ENCODE measurements at places on chromosomes 16 and 17.

GRCh38 chr16:69918241-69918640 lies 32.9 kb upstream of the CLEC18A start:
- no peak for DNase-seq

GRCh38 chr16:66569131-66569530 lies 2.9 kb downstream of the CMTM1 start:
- no peak for DNase-seq

- no peak for DNase-seq
Measured at GRCh38 chr17:61205931-61206330, 193.7 kb upstream of the TBX2 start.

- DNase-seq: no peak
Measured at GRCh38 chr17:80361495-80362220, 53.3 kb upstream of the ENDOV start.

- DNase-seq: no peak
Measured at GRCh38 chr17:70071127-70071526, 3.9 kb upstream of the KCNJ16 start.

GRCh38 chr17:39173526-39174274 lies 7.7 kb upstream of the ARL5C start:
- no peak for DNase-seq

- no peak for DNase-seq
Measured at GRCh38 chr16:85457366-85457765, 155.8 kb upstream of the GSE1 start.

DNA sequence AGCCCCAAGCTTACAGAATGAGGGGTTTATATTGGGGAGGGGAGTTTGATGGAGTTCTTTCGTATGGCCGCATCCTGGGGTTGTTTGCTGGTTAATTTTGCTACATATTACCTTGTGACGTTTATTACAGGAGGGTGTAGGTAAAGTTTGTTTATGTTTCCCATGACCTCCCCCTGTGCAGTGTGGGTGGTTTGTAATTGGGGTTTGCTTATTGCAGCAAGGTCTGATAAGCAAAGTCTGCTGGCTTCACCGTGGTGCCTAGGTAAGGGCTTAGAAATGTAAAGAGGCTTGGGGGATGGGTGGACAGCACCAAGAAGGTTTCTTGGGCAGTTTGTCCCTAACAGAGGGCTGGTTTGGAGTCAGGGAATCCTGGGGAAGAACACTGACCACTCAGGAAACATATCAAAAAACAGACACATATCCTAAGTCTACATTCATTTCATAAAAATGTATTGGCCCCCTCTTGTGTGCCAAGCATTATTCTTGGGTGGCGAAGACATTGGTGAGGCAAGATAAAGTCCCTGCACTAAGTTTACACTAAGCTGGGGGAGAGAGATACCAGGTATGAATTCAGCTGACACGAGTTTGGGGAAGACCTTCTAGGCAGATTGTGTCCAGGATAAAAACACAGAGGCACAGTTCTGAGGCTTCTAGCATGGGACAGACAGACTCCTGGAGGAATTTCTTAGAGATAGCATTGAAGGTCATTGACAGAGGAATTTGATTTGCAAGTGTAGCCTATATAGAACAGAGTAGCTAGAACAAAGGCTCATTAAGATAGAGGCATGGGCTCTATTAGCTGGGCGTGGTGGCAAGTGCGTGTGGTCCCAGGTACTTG lies 9.5 kb downstream of the ZNF764 start:
- no peak for DNase-seq

GRCh38 chr16:27867122-27868110 lies 196.1 kb downstream of the GSG1L start:
- DNase-seq: peak; percentile 3

DNA sequence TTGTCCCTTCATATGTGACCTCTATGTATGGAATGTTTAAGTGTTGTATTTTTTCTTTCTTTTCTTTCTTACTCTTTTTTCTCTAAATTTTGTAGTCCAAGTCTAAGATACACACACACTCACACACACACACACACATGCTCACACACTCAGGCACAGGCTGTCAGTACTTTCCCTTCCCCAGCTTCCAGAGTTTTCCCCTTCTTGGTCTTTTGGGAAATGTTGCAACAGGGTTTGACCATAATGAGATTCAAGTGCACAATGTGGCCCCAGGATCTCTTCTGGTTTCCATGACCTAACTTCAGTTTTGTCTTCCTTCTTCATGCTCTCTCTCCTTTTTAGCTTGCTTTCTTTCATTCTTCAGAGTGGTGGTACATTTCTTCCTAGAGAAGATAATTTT lies 289.8 kb upstream of the FOXF1 start:
- DNase-seq: no peak

- DNase-seq: no peak
Measured at GRCh38 chr17:70468661-70469060, 299.3 kb downstream of the KCNJ2 start.

- DNase-seq: no peak
Measured at GRCh38 chr17:77555741-77556291, 402.7 kb upstream of the TNRC6C start.

GRCh38 chr17:28345419-28346198 lies 10.0 kb downstream of the TNFAIP1 start:
- DNase-seq: no peak

DNA sequence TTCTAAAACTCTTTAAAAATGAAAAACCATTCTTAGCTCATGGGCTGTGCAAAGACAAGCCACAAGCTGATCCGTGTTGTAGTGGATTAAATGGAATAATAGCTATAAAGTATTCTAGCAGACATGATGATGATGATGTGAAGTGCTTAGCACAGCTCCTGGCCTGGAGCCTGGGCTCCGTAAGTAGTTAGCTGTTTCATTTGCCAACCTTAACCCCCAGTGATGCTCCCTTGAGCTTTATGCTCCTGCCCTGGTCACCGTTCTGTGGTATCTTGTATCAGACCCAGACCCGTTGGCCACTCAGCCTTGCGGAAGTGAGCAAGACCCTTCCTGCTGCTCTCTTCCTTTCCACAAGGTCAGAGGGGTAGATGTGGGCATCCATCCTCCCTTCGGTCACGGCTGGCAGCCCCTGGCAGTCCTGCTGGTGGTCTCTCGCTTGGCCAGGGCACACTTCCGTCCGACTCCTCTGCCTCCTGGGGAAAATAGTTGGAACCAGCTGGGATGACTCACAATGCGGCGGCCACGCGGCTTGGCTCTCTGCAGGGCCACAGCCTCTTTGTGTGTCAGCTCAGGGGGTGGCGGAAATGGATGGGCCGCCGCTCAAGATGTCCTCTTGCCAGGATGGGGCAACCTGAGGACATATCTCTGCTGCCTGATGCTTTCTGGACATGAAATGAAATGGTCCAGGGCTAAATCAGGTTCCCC lies 79.1 kb downstream of the GPR139 start:
- no peak for DNase-seq

DNA sequence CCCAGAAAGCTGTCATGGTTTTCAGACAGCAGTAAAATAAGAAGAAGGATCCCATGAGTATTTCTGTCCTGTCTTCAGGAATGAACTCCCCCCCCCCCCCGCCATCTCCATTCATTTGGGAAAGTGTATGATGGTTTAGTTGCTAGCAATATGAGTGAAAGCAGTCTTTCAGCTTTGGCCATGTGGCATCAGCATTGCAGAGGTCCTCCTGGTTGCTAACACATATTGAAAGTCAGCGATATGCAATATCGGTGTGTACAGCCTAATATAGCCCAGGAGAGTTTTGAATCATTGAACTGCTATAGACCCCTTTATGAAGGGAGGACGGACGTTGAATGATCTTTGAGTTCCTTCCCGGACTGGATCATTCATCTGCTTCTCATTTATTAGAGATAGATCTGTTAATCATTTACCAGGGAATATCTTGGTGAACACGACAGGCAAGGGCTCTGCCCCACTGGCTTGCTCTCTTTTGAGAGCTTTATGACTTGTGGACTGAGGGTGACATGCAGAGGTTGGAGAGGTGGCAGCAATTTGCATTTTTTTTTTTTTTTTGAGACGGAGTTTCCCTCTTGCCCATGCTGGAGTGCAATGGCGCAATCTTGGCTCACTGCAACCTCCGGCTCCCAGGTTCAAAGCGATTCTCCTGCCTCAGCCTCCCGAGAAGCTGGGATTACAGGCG lies 25.2 kb downstream of the DEF8 start:
- no peak for DNase-seq

- no peak for DNase-seq
Measured at GRCh38 chr16:56615353-56615752, 7.0 kb downstream of the MT2A start.

DNA sequence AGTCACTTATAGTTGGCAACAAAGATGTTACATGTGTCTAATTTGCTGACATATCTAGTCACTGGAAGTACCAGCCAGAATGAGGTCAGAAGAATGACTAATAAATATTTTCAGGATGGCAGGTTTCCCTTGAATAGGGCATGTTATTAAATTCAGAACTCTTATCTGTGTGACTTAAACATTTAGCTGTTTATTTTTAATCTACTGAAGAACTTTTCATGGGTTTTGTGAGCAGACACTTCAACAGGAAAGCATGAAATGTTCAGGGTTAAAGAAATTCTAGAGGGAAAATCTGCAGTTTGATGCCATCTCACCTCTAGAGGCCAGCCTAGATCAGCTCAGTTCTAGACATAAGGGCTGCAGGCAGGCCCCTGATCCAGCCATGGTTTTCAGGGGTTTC lies 13.2 kb downstream of the JPT2 start:
- no peak for DNase-seq

DNA sequence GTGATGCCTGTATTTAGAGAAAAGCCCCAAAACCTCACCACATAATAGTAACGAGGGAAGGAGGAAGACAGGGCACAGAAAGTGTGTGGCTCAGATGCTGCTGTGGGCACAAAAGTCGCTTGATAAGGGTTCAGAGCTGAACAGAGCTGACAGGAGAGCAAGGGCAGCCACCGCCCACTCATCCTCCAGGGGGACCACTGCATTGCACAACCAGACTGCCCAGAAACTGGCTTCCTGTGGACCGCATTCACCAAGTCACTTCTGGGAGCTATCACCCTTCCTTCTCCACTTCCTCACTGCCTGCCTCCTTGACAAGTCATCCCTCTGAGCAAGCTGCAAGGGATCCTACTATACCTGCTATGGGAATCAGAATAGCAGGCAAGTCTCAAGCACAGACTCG lies 512.4 kb upstream of the CDH11 start:
- no peak for DNase-seq

- DNase-seq: no peak
Measured at GRCh38 chr17:17380145-17380925, 77.2 kb downstream of the NT5M start.

DNA sequence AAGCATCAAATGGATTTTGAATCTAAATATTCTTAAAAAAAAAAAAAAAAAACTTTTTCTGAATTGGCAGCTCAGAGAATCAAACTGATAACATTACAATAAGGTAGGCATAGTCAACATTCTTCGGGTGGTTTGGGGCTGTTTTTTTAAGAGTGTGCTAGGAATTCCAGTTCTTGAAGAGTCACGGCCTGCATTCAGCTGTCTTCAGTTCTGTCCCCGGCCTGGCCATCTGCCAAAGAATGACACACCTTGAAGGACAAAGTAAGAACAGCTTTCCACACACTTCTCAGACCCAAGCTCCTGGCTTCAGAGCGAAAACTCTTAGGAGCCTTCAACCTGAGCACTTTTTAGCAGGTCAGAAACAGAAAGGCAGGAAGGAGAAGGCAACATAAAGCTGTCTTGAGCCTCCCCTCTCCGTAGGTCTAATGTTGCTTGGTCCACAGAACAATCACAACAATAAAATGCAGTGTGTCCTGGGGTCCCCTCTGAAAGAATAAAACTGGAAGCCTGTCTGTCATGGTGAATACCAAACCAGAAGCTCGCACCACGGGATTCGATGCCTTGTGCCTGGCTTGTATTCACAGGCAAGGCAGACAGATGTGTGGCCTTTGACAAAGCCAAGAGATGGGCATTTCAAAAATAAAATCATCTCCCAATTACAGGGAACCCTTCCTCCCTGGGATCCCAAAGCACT lies 524.4 kb upstream of the ZFHX3 start:
- DNase-seq: no peak

- no peak for DNase-seq
Measured at GRCh38 chr16:66097751-66098150, 268.7 kb upstream of the CDH5 start.

DNA sequence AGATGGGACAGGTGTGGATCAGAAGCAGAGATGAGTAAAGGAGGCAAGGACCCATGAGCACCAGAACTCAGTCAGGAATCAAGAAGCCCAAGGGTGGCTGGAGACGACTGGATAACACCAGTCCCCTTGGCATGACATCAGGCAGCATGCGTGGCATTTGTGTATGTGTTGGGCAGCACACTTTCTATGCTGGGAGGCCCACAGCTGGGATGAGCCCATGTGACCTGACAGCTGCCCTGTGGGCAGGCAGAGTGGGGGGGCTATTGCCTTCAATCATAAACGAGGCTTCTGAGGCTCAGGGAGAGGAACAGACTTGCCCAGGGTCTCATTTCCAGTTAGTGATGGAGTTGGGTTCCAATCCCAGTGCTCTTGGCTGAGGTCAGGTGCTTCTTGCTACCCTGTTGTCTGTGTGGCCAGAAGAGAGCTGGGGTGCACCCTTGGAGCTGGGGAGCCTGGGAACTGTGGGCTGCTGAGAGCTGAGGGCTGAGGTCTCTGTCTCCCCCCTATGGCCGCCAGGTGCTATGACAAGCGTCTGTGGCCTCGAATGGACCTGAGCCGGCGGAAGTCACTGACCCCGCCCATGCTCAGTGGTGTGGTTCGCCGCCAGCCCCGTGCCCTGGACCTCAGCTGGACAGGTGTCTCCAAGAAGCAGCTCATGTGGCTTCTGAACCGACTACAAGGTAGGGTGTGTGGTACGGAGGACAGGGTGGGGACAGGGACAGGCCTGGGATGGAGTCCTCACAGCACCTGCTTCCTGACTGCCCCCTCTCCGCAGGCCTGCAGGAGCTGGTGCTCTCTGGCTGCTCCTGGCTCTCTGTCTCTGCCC lies 7.1 kb upstream of the ORAI3 start:
- no peak for DNase-seq

- DNase-seq: no peak
Measured at GRCh38 chr17:29734640-29735039, 111.9 kb upstream of the CORO6 start.

- DNase-seq: no peak
Measured at GRCh38 chr17:75619506-75620431, 13.5 kb upstream of the SMIM5 start.

- no peak for DNase-seq
Measured at GRCh38 chr17:35127751-35128514, 6.5 kb downstream of the FNDC8 start.

- no peak for DNase-seq
Measured at GRCh38 chr16:51416926-51417325, 265.9 kb upstream of the SALL1 start.

DNA sequence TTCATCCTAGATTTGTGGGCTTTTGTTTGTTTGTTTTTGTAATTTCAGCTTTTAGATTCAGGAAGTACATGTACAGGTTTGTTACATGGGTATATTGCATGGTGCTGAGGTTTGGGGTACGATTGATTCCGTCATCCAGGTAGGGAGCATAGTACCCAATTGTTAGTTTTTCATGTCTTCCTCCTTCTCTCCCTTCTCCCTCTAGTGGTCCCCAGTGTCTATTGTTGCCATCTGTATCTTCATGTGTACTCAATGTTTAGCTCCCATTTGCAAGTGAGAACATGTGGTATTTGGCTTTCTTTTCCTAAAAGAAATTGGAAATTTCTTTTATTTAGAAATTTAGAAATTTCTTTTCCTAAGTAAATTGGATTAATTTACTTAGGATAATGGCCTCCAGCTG lies 37.1 kb upstream of the BCAS3 start:
- DNase-seq: no peak

GRCh38 chr17:9286434-9286833 lies 265.1 kb downstream of the NTN1 start:
- no peak for DNase-seq
